Suprapubic skin (tissue), 4 donors: ENCODE measurements at places on chromosomes 1 and 21.

DNA sequence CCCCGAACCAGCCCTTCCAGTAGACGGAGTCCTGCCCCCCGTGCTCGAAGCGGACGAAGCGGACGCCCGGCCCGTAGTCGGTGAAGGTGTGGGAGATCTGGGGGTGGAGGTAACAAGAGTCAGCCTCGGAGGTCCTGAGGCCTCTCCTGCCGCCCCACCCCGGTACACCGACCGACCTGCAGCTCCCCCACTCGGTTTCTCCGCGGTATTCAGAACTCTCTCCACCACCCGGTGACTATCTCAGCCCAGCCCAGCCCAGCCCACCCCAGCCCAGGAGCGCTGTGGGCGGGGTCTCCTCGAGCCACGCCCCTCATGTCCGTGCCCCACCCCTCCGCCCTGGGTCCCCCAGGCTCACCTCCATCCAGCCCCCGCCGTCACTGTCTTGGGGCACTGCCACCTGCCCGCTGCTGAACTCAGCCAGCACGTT is 5.5 kb downstream of the FBXO2 start:
- H3K4me3 ChIP-seq = no peak overlapping the region
- no peak for DNase-seq
- peaks cover 18% of the 10 kb centered on the region for H3K4me1 ChIP-seq
- no peak overlapping the region for H3K27ac ChIP-seq
- H3K27me3 ChIP-seq = peaks cover 10% of the 10 kb centered on the region
- H3K36me3 ChIP-seq = no peaks in the 10 kb centered on the region

DNA sequence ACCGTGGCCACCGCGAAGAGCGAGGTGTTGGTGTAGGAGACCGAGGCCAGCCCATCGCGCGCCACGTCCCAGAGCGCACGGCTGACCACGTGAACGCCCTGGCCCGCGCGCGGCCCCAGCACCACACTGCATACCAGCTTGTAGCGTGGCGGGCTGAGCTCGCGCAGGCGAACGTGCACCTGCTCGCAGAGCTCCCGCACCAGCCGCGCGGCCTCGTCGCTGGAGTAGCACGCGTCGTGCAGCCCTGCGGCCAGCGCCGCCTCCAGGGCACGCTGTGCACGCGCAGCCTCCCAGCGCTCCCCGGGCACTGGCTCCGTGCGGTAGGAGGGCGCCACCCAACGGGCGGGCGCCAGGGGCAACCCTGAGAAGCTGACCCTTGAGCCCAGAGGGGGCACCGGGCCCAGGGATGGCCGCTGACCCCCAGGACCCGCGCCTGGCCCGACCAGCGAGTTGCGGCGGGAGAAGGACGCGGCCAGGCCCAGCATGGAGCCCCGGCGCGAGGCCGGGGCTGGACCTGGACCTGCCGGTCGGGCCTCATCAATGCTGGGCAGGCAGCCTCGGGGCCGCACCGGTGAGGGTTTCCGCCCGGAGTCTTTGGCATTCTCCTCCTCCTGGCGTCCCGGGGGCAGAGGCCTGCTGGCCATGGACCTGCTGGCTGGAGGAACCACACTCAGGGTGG is 987 bp downstream of the DYNLT4 start:
- H3K36me3 ChIP-seq = peaks cover 44% of the 10 kb centered on the region
- peak overlapping the region; percentile 94 for H3K27ac ChIP-seq
- H3K4me1 ChIP-seq = peaks cover 83% of the 10 kb centered on the region
- H3K27me3 ChIP-seq = no peaks in the 10 kb centered on the region
- DNase-seq = peak; percentile 74

DNA sequence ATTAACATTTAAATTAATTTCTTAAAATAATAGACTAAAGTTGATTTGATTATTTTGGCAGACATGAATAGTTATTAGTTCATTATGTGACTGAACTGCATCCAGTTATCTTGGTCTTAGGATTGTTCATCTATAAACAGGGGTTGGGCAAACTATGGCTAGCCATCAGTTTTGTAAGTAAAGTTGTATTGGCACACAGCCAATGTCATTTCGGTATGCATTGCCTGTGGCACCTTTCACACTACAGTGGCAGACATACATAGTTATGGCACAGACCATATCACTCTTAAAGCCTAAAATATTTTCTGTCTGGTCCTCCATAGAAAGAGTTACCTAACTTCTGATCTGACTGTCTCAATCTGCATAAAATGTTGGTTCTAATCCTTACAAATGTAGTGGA is 27.2 kb downstream of the ADGRL2 start:
- H3K4me3 ChIP-seq = no peak overlapping the region
- DNase-seq = no peak
- peaks cover 4% of the 10 kb centered on the region for H3K4me1 ChIP-seq
- no peaks in the 10 kb centered on the region for H3K36me3 ChIP-seq
- no peak overlapping the region for H3K27ac ChIP-seq
- H3K27me3 ChIP-seq = no peaks in the 10 kb centered on the region

DNA sequence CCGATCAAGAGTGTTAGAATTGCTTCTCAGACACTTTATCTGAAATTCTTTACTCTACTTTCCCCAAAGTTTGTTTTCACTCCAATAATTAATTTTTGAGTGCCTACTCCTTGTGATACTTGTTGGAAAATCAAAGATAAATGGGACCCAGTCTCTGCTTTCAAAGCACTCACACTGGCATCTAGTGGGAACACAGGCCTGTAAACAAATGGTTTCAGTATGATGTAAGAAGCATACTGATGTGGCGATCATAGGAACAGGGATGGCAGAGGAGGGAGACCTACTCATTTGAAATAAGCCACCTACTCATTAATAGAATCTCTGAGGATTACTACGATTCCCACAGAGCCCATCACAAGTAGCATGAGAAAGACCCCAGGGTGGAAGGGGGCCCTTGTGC is 273.7 kb upstream of the ST6GALNAC5 start:
- H3K27me3 ChIP-seq = no peaks in the 10 kb centered on the region
- no peak overlapping the region for H3K27ac ChIP-seq
- no peaks in the 10 kb centered on the region for H3K4me1 ChIP-seq
- DNase-seq = no peak
- H3K36me3 ChIP-seq = no peaks in the 10 kb centered on the region

DNA sequence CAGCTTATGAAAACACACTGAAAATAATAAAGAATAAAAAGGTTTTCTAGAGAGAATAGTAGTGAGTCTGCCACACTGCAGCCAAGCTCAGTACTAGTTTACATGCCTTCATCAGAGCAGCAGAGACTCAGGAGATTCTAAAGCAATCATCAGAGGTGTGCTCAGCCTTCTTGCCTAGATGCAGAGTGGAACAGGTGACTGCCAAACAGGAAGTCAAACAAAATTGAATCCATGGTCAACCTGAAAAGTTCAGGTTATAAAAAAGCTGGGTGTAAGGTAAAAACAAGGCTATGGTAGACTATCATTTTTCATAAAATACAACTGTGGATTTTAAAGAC is 165.3 kb upstream of the C1orf105 start:
- H3K27me3 ChIP-seq = no peaks in the 10 kb centered on the region
- DNase-seq = no peak
- H3K36me3 ChIP-seq = no peaks in the 10 kb centered on the region
- no peak overlapping the region for H3K4me3 ChIP-seq
- peak overlapping the region; percentile 38 for H3K27ac ChIP-seq

GRCh38 chr1:47849005-47849521 is 148.1 kb downstream of the TRABD2B start:
- no peak overlapping the region for H3K27ac ChIP-seq
- H3K4me3 ChIP-seq = no peak overlapping the region
- no peak for DNase-seq
- no peaks in the 10 kb centered on the region for H3K4me1 ChIP-seq
- H3K27me3 ChIP-seq = no peaks in the 10 kb centered on the region

GRCh38 chr1:181310560-181310959 is 172.8 kb upstream of the CACNA1E start:
- peaks cover 49% of the 10 kb centered on the region for H3K27me3 ChIP-seq
- no peak overlapping the region for H3K4me3 ChIP-seq

- no peak overlapping the region for H3K4me3 ChIP-seq
- no peak for DNase-seq
- H3K36me3 ChIP-seq = no peaks in the 10 kb centered on the region
Measured at GRCh38 chr1:63709267-63709828, 64.5 kb upstream of the ROR1 start.

DNA sequence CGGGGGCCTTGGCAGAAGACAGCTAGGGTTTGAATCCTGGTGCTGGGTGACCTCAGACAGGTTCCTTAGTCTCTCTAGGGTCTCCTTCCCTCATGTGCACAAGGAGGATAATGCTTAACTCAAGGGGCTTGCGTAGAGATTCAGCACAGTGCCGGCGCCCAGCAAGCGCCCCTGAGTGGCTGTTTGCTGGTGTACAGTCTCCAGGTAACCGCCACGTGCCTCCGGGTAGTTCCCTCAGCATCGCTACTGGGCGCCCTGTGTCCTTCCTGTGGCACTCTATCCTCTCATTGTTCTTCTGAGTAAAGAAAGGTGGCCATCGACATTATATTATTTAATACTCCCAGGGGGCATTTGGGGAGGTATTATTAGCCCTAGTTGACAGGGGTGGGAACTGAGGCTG is 80.9 kb downstream of the NENF start:
- H3K27ac ChIP-seq = no peak overlapping the region
- H3K4me1 ChIP-seq = peaks cover 13% of the 10 kb centered on the region
- no peak overlapping the region for H3K4me3 ChIP-seq
- no peaks in the 10 kb centered on the region for H3K36me3 ChIP-seq
- DNase-seq = no peak
- peaks cover 27% of the 10 kb centered on the region for H3K27me3 ChIP-seq

- H3K4me1 ChIP-seq = no peaks in the 10 kb centered on the region
- H3K27me3 ChIP-seq = no peaks in the 10 kb centered on the region
- no peak for DNase-seq
- no peak overlapping the region for H3K4me3 ChIP-seq
- H3K27ac ChIP-seq = no peak overlapping the region
Measured at GRCh38 chr1:214677945-214678344, 75.0 kb downstream of the CENPF start.

DNA sequence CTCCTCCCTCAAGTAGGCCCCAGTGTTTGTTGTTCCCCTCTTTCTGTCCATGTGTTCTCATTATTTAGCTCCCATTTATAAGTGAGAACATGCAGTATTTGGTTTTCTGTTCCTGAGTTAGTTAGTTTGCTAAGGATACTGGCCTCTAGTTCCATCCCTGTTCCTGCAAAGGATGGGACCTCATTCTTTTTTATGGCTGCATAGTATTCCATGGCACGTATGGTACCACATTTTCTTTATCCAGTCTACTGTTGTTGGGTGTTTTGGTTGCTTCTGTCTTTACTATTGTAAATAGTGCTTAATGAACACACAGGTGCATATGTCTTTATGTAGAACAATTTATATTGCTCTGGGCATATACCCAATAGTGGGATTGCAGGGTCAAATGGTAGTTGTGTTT is 232.9 kb downstream of the TPR start:
- no peak for DNase-seq
- no peaks in the 10 kb centered on the region for H3K36me3 ChIP-seq

DNA sequence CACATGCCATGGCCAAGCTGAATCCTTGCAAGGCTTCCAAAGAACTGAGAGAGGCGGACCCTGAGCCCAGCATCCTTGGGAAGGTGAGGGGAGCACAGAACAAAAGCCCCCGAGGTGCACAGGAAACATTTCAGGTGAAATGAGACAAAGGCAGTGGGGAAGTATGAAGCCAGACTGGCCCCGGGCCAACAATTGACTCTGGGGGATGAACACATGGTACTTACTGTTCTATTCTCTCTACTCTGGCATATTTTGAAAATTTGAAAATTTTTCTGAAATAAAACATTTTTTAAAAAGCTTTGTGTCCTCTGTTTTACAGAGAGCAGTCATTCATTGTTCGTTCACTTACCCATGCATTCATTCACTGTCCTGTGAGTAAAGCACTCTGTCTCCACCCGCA is 77.7 kb downstream of the GRIK3 start:
- H3K27me3 ChIP-seq = peaks cover 27% of the 10 kb centered on the region
- no peaks in the 10 kb centered on the region for H3K36me3 ChIP-seq
- H3K4me1 ChIP-seq = no peaks in the 10 kb centered on the region
- H3K27ac ChIP-seq = no peak overlapping the region
- H3K4me3 ChIP-seq = no peak overlapping the region

DNA sequence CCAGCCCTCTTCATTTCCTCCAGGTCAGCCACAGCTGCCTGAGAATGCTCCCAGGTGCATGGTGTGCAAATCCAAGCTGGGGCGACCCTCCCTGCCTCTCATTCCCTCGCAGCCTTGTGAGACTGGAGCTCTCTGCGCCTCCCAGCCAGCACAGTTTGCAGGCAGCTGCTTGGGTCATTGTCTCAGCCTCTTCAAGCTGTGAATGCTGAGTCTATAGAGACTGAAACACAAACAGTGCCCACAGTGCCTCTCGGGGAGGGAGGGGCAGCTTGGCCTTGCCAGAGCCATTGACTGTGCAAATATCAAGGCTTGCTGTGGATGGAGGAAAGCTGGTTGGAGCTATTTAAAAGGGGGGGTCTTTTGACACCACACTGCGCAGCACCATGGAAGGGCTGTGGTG is 10.6 kb downstream of the PLXNA2 start:
- no peaks in the 10 kb centered on the region for H3K27me3 ChIP-seq
- DNase-seq = peak; percentile 40
- no peaks in the 10 kb centered on the region for H3K36me3 ChIP-seq
- H3K27ac ChIP-seq = no peak overlapping the region
